ENCODE measurements at places on chromosomes 12 and 14. TPM values are rescaled to one million over a fixed set of nuclear protein-coding genes. Genes with fewer than 3 reads are reported as not detected.

APOLD1 gene
- total RNA-seq, result 5.1 TPM

MDM2 gene
- 96.3 TPM for total RNA-seq

CCT2 gene
- 197 TPM for total RNA-seq

SERPINA10 gene
- not detected for total RNA-seq

NFATC4 gene
- total RNA-seq, result not detected

PLA2G1B gene
- total RNA-seq, result not detected

- DNase-seq, result no peak
- peaks cover 5% of the 10 kb centered on the region for H3K27me3 ChIP-seq
- no peak overlapping the region for H3K27ac ChIP-seq
- peaks cover 3% of the 10 kb centered on the region for H3K4me1 ChIP-seq
- H3K4me3 ChIP-seq, result no peak overlapping the region
Observed at GRCh38 chr14:94143239-94143638, 13.8 kb upstream of the IFI27L2 start.

- H3K4me1 ChIP-seq, result no peaks in the 10 kb centered on the region
- H3K4me3 ChIP-seq, result no peak overlapping the region
- H3K27me3 ChIP-seq, result peaks cover 6% of the 10 kb centered on the region
- DNase-seq, result no peak
- no peak overlapping the region for H3K27ac ChIP-seq
Observed at GRCh38 chr12:24852420-24852819, 96.5 kb downstream of the BCAT1 start.

DNA sequence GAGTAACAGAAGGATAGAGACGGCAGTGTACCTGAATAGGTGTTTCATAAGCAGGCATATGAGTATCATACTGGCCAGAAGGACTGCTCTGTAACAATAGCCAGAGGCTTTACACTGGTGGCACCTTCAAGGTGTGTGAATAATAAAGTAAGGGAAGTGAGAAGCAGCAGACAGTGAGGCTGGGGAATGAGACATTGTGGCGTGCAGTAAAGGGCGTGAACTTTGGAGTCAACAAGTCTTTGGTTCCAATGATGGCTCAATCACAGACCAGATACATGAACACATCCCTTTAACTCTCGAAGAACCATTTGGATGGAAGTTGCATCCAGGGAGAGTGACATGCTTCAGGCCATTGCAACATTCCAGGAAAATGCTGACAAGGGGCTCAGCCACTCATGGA is 32.0 kb upstream of the CCND2 start:
- peaks cover 6% of the 10 kb centered on the region for H3K4me1 ChIP-seq
- no peak for DNase-seq
- H3K4me3 ChIP-seq, result no peak overlapping the region

DNA sequence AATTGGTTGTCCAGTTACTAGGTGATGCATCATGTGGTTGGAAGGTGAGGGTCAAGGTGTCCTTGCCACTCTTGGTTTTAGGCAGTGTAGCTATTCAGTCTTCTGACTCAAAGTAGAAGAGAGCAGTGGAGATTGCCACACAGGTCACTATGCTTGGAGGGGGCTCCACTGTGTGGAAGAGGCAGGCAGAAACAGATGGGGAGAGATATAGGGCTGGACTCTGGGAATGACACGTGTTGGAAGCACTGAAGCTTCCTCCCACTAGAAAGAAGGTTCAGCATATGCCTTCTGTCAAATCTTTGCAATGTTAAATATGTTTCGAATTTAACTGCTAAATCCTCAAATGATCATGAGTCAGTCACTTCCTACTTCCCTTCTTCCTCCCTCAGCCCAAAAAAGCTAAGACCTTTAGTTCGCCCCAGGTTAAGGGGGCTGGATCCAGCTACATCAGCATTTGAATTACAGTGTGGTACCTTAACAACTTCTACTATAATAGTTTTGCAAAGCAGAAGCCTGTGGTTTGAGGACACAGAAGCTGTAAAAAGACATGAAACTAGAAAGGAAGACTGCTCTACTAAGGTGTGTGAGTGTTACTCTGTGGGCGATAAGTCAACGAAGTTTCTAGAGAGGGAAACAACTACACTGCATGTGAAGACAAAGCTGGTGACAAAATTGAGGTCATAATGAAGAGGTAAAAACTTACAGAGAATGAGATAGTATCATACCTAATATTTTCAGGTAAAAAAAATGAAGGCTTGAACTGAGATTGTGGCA is 228.0 kb downstream of the NELL2 start:
- no peak overlapping the region for H3K4me3 ChIP-seq
- no peak for DNase-seq
- H3K36me3 ChIP-seq, result no peaks in the 10 kb centered on the region
- H3K27ac ChIP-seq, result peak overlapping the region; percentile 2

Measured in T-helper 17 cell (primary cell).